ENCODE measurements at places on chromosomes 1 and 21.

GRCh38 chr1:51621161-51621560 lies 4.3 kb downstream of the OSBPL9 start:
- DNase-seq = no peak

DNA sequence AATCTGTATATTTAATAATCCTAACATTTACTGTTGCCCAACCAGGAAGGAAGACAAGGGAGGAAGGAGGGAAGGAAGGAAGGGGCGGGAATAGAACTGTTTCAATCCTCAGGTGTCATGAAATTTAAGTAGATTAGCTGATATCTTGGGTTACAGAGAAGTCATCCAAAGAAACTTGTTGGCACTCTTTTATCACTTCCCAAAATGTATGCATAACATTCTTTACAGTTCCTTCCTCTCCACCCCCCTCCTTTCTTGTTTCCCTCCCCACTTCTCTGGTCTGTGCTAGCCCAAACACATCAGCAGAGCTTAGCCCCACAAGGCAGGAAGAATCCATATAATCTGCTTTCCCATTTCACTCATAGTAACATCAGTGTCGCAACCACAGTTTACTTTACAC lies 110.9 kb downstream of the ESRRG start:
- DNase-seq = no peak

DNA sequence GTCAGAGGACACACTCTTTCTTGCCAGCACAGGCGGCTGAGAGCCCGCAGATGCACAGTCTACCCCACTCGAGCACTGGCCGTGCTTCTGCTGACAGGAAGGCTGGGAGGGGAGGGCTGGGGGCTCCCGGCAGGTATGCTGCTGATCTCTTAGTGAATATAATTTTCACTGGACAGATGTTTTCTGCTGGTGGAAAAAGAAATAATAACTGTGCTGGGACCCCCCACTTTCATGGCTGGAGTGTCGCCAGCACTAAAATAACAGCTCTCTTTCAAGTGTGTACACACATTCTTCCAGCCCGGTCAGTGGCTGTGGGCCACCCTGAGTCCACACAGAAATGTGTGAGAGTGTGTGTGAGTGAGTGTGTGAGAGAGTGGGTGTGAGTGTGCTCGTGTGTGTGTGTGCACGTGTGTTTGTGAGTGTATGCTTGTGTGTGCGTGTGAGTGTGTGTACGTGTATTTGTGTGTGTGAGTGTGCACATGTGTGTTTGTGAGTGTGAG lies 167.7 kb upstream of the USP24 start:
- DNase-seq = no peak

DNA sequence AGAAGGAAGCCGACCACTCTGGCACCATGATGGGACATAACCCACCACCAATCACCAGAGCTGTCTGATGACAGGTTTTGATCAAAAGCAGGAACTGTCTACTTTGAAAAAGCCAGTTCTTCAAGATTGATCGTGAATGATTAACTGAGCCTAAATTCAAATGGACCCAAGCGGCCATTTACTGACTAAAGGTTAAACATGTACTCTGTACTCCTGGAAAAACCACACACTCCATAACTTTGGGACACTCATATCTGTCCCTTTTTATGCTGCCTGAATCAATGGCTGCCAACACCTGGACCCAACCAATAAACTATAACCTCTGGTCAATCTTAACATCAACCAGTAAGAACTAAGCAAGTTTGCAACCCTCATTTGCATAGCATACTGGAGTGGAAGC lies 206.6 kb downstream of the URB2 start:
- DNase-seq = no peak

DNA sequence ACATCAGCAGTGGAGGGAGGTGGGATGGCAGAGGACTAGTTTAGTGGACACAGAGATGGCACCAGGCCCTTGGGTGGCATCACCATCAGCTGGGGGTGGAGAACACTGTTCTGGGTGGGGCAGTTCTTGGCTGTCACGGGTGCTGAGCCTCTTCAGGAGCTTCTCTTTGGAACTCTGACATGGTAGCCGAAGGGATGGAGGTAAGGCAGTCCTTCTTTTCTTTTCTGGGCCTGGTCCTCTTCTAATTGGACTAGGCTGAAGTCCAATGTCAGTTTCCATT lies 8.3 kb upstream of the MEF2D start:
- DNase-seq = peak; percentile 82

- peak; percentile 63 for DNase-seq
These were observed 613.5 kb downstream of the LMO4 start for GRCh38 chr1:87942165-87942564.
